Stimulated activated CD4-positive, alpha-beta T cell treated with anti-CD3 and anti-CD28 coated beads, Interleukin-4, amount 100 ng/mL, for 1 hour (primary cell): ENCODE measurements at places on chromosomes 16 and 17.
A peak's percentile ranks its signal among the peaks of the same experiment; 100 is the strongest.

GRCh38 chr17:9729034-9729650 lies 62.2 kb downstream of the DHRS7C start:
- DNase-seq: no peak

DNA sequence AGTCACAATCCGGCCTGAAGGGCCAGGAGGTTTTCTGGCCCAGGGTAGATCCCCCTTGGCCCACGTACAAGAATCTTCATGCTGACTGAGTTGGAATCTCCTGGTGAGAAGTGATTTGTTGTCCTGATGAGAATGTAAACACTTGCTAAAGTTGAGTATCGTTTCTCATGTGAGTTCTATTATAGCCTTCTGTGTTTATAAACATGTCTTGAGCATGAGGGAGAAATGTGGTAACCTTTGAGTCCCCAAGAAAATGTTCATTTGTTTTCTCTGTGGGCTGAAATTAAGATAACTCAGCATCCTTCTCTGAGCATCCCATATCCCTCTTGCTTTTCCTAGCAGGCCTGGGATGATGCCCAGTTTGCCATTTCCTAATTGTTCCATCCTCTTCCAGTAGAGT lies 204.8 kb downstream of the FTO start:
- DNase-seq: no peak

DNA sequence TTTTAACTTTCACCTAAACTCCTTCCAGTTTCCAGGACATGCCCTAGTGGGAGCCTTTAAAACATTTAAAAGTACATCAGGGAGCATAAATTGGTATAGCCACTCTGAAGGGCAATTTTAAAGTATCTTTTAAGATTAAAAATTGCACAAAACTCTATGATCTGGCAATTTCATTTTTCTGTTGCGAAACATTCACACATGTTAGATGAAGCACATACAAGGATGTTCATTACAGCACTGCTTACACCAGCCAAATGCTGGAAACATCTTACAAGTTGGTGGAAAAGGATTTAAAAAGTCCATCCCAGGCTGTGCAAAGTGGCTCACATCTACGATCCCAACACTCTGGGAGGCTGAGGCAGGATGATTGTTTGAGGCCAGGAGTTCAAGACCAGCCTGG lies 26.4 kb upstream of the LONP2 start:
- no peak for DNase-seq

DNA sequence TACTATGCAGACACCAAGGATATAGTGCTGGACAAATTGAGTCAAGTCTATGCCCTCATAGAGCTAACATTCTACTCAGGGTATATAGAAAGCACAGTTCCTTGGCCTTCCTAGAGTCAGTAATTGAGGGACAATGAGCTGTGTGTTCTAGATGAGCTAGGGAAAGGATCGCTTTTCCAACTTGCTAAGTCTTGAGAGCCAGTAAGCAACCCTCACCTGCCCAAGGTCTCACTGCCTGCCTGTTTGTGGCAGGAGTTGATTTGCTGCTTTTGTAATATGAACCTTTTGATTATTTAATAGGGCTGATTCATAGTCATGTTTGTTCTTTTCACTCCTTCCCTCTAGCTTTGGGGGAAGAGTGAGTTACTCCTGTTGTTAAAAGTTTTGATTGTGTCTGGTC lies 6.5 kb downstream of the DDX42 start:
- no peak for DNase-seq

DNA sequence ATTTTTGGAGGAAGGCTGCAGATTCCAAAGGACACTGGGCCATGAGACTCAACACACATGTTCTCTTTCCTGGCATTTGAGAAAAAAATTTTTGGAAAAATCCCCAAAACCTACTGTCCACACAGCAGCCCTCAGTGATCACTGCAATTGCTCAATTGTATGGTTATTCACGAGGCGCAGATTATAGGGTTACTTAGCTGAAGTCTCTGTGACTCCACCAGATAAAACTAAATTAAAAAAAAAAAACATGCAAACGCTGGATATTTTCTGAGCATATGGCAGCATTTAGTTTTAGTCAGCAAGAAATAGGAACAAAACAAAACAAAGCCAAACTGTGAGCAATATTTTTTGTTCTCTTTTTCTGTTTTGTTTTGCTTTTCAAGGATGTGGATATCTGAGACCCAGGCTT lies 83.8 kb upstream of the FAM20A start:
- DNase-seq: no peak

- peak; percentile 91 for DNase-seq
Observed at GRCh38 chr16:2205104-2205966, at the start of gene MLST8. MLST8 (plus strand) TSS chr16:2205454; CDS start chr16:2206086, 632 bp downstream.

DNA sequence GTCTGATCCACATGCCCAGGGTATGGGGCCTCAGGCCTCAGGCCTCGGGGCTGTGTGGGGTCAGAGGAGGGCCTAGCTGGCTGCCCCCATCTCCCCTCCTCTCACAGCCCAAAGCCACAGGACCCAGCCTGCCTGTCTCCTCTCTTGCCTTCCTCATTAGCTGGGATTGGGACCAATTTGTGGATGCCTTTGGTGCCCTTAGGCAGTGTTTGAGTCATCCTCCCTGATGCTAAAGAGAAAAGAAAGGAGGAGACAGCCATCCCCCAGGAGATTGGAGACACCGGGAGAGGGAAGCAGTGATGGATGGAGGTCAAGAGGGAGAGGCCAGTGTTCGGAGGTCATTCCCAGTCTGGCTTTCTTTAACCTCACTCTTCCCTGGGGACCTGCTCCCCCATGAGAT lies 23.3 kb upstream of the NOG start:
- no peak for DNase-seq

- no peak for DNase-seq
Observed at GRCh38 chr17:68305142-68305541, 13.8 kb downstream of the ARSG start.

DNA sequence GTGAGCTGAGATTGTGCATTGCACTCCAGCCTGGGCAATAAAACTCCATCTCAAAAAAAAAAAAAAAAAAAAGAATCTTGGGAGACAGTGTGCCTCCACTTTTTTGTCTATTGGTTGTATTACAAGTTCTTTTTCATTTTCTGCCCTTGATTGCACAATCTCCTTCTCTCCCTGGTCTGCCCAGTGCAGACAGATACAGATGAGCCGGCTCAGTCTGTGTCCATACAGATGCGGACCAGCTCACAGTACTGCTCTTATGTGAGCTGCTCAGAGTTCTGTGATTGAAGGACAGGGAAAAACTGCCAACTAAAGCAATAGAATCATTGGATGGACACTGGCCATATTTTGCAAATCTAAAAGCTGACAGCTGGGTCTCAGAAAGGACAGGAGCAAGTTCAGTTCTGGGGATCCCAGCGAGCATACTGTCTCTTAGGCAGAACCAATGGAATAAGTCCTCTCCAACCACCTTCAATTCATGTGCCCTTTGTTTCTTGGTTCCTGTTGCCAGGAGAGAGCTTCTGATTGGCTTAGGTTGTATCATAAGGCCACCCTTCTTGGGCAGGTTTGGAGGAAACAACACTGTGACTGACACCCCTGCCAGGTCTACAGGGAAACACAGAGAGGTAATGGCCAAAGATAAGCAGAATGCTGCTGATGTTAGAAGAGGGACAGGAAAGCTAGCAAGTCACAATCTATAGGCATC lies 495.6 kb upstream of the HSBP1 start:
- no peak for DNase-seq

DNA sequence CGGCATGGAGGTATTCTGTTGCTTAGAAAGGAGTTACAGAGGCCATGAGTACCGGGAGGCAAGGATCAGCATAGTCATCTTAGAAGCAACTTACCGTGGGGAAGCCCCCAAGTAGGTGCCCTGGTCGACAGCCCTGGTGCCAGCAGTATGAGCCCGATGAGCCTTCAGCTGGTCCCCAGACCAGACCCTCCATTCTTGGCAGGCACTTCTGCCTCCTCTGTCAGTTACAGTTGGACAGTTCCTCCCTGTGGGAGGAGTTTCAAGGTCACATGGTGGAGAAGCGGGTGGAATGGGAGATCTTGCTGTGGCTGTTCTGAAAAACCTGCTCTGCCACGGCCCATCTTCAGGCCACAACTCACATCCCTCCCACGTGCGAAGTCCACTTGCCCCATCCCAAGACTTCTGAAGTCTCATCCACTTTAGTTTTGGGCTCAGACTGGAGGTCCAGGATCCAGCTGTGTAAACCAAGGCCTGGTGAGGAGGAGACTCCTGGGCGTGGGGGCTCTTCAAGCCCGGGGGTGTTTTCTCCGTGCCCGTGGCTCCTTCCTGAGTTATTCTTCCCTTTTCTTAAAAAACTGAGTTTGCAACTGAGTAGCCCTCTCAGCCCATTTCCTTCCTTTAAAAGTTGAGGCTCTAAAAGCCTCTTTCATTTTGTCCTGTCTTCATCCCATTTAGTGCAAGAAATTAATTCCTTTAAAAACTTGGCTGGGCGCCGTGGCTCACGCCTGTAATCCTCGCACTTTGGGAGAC lies 133.5 kb downstream of the SEC14L1 start:
- no peak for DNase-seq

DNA sequence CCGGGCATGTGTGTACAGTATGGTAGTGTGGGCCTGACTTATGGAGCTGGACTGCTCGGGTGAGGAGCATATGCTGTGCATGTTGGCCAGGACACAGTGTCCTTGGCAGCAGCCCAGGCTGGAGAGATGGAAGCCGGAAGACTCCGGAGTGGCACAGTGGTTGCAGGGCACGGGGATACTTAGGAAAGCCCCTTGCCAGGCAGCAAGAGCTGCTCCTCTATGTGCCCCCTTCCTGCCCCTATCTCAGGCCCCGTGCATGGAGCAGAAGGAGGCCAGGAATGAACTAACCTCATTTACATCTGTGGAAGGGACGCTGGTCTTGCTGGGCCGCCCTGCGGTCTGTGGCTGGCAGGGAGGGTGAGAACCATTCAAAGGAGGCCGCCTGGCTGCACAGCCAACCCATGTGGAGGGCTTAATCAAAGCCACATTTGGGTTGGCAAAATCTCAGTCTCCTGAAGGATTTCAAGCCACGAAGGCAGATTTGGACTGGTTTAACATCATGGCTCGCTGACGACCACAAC lies 32.2 kb upstream of the RCVRN start:
- DNase-seq: no peak

- DNase-seq: peak; percentile 86
Observed at GRCh38 chr16:67968400-67969253, at the start of gene SLC12A4. SLC12A4 (minus strand) TSS chr16:67968637; CDS start chr16:67968553, 84 bp downstream.

DNA sequence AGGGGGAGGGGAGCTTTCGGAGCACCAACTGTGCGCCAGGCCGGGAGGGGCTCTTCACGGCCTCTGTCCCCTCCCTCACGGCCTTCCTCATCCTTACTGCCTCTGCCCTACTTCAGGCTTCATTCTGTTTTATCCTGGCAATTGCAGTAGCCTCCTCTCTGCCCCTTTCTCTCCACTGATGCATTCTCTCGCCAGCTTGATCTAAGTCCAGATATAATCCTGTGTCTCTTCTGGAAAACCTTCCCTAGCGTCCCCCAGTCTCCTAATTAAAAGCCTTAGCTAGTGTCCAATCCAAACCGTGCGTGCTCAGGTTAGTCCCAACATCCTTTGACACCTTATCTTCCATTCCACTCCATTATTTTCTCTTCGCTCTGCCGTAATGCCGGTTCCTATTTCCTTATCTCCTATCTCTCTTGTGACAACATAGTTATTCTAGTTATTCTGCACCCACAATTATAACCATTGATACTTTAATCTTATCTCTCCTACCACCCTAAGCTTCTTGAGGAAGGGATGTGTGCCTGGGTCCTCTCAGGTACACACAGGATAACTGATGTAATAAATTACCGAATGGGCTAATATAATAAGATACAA lies 869 bp downstream of the ZNF48 start:
- no peak for DNase-seq

GRCh38 chr17:3260600-3260999 lies 37.6 kb downstream of the OR3A1 start:
- DNase-seq: no peak

- DNase-seq: no peak
Observed at GRCh38 chr17:56976941-56977608, 856 bp upstream of the SCPEP1 start.

DNA sequence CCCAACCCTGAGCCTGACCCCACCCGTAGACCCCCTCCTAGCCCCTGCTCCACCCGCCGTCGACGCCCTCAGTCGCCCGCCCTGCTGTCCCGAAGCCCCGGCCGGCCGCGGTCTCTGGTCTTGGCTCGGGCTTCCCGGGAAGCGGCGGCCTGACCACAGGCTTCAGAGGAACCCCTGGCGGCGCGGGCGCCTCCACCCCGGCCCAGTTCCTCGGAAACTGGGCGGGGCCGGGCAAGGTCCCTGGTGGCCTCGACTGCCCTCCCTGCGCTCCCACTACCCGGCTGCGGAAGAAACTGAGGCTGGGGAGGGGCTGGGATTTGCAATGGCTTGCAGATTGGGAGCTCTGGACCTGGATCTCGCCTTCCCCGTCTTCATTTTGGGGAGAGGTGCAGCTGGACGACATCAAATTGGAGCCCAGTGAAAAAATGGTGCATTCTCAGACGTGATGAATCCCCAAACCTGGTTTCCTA lies 692 bp upstream of the SOCS1 start:
- peak; percentile 51 for DNase-seq

- no peak for DNase-seq
Observed at GRCh38 chr16:57021757-57022156, 32.4 kb downstream of the NLRC5 start.

DNA sequence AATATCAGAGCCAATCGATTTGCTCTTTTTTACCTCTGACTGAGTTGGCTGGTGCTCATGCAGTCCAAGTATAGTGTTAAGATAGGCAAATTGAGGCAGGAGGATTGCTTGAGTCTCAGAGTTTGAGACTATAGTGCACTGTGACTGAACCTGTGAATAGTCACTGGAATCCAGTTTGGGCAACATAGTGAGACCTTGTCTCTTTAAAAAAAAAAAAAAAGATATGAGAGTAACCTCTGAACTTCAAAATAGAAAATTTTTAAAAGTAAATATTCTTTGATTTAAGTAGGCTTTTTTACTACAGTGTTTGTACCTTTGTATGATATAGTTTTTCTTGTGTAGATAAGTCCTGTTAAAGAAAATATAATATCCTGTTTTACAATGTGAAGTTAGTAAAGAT lies 3.4 kb downstream of the CCP110 start:
- no peak for DNase-seq

DNA sequence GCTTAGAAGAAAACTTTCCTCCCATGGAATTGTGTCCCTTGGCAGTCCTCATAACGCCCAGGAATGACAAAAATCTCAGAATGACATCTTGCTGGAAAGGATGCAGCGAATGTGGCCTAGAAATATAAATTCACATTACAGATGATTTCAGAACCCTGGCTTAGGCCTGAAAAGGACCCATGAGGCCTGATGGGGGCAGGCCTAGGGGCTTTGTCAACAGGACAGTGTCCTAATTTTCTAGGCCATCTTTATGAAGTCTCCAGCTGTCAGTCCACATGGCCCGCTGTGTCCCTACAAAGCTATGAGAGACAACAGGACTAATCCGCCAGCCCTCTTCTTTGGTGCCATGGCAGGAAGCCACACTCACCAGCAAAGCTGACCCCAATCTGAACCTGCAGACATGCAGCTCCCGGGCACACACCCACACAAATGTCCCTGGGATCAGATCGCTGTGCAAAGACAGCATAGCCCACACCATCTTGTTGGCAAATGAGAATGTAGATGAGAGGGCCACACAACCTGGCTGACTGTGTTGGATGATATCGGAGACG lies 40.4 kb upstream of the DNAH17 start:
- DNase-seq: no peak

- DNase-seq: peak; percentile 72
Observed at GRCh38 chr16:28326881-28327610, 34.7 kb downstream of the SBK1 start.

GRCh38 chr16:88815901-88816589 lies 4.3 kb upstream of the APRT start:
- peak; percentile 69 for DNase-seq

GRCh38 chr16:62954144-62955032 lies 918.1 kb upstream of the CDH8 start:
- no peak for DNase-seq

GRCh38 chr16:4058386-4058785 lies 57.9 kb downstream of the ADCY9 start:
- no peak for DNase-seq
